ENCODE measurements at places on chromosomes 12 and 14.

DNA sequence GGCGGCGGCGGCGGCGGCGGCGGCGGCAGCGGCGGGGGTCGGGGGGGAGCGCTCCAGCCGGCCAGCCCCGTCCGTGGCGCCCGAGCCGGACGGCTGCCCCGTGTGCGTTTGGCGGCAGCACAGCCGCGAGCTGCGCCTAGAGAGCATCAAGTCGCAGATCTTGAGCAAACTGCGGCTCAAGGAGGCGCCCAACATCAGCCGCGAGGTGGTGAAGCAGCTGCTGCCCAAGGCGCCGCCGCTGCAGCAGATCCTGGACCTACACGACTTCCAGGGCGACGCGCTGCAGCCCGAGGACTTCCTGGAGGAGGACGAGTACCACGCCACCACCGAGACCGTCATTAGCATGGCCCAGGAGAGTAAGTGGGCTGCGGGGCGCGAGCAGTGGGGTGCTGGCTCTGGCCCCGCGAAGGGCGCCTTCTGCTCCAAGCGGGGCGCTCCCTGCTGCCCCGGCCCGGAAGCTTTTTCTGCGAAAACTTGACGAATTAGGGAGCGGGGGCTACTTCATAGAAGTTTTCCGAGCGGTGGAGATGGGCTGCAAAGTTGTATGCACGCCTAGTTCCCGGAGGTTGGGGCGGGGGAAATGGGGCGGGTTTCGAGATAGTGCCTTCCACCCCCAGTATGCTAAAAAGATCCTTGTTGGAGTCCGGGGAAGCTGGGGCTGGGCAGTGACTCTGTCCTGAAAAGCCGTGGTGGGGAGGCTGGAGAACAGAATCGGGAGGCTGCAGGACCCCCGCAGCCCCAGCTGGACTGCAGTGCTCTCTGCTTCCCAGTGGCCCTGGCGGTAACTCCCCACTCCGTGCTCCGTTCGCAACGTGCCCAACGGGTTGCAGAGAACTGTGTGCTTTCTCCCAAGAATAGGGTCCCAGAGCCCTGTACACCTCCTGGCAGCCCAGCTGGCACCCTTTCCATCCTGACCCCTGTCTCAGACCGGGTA lies 751 bp downstream of the GDF11 start:
- no peak for DNase-seq

GRCh38 chr12:5716201-5716600 lies 228.9 kb downstream of the ANO2 start:
- no peak for DNase-seq

- no peak for DNase-seq
These were observed 80.6 kb downstream of the TSPAN9 start for GRCh38 chr12:3157581-3158323.

GRCh38 chr14:96929950-96930349 lies 132.8 kb downstream of the VRK1 start:
- DNase-seq, result no peak

DNA sequence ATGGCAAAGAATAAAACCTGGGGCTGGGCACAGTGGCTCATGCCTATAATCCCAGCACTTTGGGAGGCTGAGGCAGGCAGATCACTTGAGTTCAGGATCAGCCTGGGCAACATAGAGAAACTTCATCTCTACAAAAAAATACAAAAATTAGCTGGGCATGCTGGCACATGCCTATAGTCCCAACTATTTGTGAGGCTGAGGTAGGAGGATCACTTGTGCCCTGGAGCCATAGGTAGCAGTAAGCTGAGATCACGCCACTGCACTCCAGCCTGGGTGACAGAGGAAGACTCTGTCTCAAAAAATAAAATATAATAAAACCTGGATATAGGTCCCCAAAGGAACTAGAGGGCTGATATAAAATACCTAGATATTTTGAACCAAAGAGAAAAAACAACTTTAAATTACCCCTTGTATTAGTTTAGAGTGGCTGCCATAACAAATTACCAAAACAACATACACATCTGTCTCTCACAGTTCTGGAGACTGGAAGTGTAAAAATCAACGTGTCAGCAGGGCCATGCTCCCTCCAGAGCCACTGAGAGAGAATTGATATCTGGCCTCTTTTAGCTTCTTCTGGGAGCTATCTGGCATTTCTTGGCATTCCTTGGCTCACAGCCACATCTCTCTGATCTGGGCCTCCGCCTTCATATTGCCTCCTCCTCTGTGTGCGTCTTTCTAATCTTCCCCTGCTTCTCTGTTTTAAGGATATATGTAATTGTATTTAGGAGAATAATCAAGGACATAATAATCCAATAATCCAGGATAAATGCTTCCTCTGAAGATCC lies 47.9 kb upstream of the ATF7IP start:
- no peak for DNase-seq

GRCh38 chr14:50675597-50675996 lies 7.5 kb upstream of the SAV1 start:
- DNase-seq, result no peak

DNA sequence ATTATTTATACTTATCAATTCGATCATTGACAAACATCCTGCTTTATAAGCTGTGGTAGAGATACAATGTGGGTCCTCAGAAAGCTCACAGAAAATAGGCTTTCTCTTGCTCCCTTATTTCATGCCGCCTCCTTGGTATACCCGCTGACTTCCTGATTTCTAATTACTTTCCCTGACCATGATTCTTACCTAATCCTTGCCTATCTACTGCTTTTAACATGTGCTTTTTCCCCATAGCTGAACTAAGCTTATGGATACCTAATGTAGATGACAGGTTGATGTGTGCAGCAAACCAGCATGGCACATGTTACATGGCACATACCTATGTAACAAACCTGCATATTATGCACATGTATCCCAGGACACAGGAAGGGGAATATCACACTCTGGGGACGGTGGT lies 65.1 kb downstream of the ITPR2 start:
- DNase-seq, result no peak

GRCh38 chr12:93780101-93780641 lies 103.0 kb downstream of the CRADD start:
- DNase-seq, result no peak

- no peak for DNase-seq
These were observed 119.8 kb downstream of the SLC38A1 start for GRCh38 chr12:46149079-46149464.

GRCh38 chr12:53345486-53346188 lies 9.5 kb upstream of the SP7 start:
- DNase-seq, result no peak

DNA sequence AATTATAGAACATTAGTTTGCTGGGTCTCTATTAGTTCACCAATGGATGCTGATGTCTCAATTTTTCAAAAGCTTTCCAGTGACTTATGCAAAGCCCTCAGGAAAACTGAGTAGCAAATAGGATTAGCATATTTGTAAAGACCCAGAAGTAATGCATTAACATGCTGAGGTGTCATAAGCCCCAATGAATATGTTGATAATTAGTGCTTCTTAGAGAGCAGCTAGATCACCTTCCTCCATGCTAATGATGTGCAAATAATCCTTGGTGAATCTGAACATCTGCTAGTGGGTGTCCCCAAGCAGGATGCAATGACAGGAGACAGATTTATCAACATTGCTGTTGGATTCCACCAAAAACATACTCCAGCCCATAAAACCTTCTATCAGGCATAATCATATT lies 19.0 kb downstream of the IFNG start:
- no peak for DNase-seq

DNA sequence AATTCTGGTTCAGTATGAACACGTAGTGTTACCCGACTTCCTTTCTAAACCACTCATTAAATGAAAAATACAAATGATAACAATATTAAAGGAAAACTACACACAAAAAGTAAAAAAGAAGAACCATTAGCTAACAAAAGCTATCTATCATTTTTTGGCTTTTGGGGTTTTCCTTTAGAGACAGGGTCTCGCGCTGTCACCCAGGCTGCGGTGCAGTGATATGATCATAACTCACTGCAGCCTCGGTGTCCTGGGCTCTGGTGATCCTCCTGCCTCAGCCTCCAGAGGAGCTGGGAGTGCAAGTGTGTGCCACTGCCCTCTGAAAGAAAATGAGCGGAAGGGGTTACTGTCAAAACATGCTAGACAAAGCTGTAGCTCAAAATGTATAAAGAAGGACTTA lies 238.2 kb upstream of the AVPR1A start:
- no peak for DNase-seq

GRCh38 chr12:124501827-124502226 lies 65.6 kb downstream of the NCOR2 start:
- no peak for DNase-seq

DNA sequence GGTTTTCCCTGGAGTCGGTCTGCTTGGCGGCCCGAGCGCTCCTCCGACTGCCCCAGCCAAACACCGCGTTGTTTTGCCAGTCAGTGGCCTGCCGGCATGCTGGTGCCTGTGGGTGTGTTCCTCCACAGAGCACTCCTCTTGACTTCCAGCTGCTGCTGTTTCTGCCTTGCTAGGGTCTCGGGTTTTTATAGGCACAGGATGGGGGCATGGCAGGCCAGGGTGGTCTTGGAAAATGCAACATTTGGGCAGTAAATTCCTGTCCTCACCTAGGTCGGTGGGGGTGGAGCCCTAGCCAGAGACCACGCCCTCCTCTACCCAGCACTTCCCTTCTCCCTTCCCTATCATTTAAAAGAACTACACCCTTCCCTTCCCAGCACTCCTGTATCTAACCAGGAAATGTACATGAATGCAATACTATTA lies 34.7 kb upstream of the VASH1 start:
- DNase-seq, result no peak

GRCh38 chr14:94267352-94267751 lies 25.7 kb downstream of the SERPINA10 start:
- no peak for DNase-seq

DNA sequence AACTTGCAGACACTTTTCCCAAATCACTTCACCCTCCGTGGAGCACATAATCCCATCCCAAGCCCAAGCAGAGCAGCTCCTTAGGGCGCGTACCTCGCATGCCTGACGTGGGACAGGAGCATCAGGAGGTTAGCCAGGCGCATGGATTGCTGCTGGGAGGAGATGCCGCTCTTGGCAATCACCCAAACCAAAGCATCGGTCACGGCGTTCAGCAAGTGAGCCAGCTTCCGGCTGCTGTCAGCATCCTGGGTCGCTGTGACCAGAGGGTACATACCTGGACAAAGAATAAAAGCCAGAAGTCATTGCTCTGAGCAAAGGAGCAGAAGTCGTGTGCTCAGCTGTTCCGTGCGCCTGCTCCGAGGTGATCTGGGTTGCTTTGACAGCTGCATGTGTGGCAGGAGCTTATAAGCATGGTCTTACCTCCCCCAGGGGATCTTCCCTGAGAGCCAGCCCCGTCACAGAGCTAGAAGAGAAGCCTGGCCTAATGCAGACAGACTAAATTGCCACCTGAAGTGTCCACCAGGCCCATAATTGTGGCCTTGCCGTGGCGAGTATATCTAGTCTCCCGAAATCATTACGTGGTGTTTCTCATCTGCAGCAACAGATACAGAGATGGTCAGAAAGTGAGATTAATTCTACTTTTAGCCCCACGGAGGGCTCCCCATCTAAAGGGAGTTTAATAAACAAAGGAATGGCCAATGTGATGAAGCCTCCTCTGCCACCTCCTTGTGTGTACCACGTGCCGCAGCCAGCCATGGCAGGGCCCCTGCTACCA lies 59.1 kb downstream of the ESR2 start:
- no peak for DNase-seq

DNA sequence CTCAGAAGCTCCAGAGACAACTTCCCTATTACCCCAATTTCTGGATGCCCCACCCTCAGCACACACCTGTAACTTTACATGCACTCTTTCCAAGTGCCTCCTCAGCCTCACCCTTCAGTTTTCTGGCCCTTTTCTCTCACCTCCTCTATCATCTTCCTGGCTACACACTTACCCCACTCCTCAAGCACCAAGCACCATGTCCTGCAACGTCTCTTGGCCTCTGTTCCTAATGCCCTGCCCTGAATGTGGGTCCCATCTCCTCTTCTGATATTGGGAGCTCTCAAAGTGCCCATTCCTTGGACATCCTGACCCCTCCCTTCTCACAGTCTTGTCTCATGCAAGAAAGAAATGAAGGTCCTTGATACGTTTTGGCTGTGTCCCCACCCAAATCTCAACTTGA lies 1.2 kb downstream of the KRT72 start:
- DNase-seq, result no peak

DNA sequence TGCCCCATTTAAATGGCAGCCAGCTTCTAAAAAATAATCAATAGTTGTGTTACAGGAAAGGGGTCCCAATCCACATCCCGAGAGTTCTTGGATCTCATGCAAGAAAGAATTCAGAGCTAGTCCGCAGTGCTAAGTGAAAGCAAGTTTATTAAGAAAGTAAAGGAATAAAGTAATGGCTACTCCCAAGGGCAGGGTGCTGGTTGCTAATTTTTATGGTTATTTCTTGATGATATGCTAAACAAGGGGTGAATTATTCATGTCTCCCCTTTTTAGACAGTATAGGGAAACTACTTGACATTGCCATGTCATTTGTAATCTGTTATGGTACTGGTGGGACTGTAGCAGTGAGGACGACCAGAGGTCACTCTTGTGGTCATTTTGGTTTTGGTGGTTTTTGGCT lies 591.3 kb downstream of the LRFN5 start:
- DNase-seq, result no peak

DNA sequence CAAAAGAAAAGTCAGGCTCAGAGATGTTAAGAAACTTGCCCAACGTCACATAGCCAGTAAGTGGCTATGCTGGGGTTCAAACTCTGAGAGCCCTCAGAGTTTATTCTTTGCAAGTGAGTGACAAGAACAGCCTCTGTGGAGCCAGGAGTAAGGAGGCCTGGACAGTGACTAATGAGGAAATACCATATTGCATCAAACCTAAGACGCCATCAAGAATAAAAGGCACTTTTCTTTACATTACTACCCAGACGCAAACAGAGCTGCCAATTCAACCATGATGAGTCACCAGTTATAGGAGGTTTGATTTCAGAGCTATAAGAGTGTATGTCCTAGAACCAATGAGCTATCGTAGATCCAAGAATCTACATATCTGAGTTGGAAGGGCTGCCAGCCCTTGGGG lies 9.4 kb downstream of the TNFRSF1A start:
- DNase-seq, result no peak

DNA sequence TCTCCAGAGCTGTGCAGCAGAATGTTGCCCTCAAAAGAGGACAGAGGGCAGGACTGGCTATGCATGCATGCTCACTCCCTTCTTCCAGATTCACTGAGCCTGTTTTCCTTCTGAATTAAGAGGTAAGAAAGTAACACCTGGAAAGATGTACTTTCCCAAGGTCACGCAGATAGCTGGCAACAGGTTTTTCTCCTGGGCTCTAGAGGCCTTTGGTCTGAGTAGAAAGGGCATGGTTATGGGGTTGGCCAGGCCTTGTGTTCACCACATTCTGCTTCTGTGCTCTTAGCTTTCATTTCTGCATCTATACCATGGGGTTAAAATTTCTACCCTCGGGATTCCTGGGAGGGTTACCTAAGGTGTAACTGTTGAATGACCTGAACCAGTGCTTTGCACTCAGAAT lies 57.5 kb downstream of the RASSF3 start:
- no peak for DNase-seq

GRCh38 chr14:57865403-57866198 lies at the start of gene SLC35F4:
TSS of gene SLC35F4 (minus strand) at chr14:57866092.
- no peak for DNase-seq

- no peak for DNase-seq
These were observed 2.6 kb upstream of the OSBPL8 start for GRCh38 chr12:76562130-76562529.

DNA sequence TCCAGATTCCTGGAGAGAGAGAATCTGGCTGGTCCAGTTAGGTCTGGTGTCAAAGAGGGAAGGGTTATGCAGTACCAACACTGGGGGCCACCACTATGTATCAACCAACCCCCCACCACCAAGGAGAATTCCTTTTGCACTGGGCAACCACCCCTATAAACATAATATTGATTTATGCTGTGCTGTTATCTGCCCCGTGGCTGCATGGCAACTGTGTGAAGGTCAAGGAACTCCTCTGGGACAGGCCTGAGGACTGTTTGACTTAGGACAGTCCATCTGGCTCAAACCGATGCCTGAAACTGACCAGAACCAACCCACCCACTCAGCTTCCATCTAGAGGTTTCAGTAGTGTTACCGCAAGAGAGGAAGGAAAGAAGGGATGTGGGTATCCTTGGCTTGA lies 20.5 kb downstream of the PLEKHH1 start:
- no peak for DNase-seq

Measured in stimulated activated CD8-positive, alpha-beta memory T cell treated with anti-CD3 and anti-CD28 coated beads, Interleukin-4, amount 100 ng/mL, for 4 hours (primary cell).